ENCODE measurements at places on chromosomes 11 and 22. TPM values are rescaled to one million over a fixed set of nuclear protein-coding genes. Genes with fewer than 3 reads are reported as not detected.

- DNase-seq: peak; percentile 93
These were observed 2.1 kb upstream of the PTPRCAP start for GRCh38 chr11:67439321-67440228.

GRCh38 chr22:35328472-35328885, 28.8 kb downstream of the TOM1 start:
- no peak for DNase-seq

DNA sequence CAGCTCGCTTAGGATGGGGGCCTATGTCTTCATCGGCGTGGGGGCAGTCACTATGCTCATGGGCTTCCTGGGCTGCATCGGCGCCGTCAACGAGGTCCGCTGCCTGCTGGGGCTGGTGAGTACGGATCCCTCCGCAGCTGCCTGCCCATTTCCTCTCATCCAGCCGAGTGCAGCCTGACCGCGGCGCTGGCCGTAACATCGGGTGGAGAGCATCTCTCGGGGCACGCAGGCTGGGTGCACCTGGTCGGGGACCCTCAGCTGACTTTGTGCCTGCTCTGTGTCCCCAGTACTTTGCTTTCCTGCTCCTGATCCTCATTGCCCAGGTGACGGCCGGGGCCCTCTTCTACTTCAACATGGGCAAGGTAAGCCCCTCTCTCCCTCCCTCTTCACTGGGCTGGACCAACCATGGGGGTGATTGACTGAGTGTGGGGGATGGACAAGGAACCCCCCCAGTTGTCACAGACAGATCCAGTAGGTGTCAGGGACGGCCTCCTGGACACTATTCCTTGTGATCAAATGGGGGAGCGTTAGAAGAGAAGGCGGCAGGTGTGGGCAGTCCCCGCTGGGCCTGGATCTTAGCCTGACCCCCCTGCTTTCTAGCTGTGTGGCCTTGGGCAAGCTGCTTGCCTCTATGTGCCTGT, 39.7 kb downstream of the CD82 start:
- no peak for DNase-seq

DNA sequence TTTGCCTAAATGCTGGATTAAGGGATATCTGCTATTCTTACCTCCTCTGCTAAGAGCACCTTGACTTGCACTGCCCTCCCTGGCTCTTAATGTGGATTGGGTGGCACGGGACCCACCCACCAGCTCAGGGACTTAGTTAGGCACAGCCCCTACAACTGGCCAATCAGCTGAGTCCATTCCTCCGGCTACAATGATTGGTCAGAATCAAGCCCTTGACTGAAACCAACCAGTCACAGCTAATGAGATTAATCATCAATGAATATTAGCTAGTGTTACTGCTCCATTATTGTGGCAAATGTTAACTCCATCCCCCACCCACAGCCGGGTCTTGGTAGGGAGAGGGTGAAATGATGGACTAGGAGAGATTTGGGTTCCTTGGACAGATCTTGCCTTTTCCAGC, 328.0 kb downstream of the MN1 start:
- no peak for DNase-seq

- DNase-seq: no peak
These were observed 3.7 kb upstream of the SSH3 start for GRCh38 chr11:67299471-67300191.

DNA sequence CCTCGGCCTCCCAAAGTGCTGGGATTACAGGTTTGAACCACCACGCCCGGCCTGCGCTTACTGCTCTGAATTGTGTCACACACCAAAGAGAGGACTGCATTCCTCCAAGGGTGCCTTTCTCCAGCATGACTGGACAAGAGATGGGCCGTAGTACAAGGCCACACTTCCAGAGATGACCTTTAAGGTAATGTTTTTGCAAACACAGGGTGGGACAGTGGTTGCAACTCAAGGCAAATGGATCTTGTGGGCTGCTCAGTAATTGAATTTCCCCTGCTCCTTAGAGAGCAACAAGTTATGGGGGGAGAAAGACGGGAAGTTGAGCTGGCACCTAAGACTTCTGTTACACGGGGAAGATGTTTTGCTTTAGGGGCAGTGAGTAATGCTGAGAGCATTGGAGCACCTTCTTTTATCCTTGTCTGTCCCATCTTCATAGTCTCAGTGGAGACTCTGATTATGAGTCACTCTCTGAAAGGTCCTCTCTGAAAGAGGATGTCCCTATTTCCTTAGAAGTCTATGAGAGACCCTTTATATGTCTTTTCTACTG, 66.3 kb downstream of the C11orf91 start:
- DNase-seq: peak; percentile 39

KCNJ1 gene
- not detected for total RNA-seq

KRTAP5-2 gene
- not detected for total RNA-seq

SHISA8 gene
- total RNA-seq: not detected

OR2AG2 gene
- total RNA-seq: 0.19 TPM

PATE4 gene
- total RNA-seq: not detected

SESN3 gene
- 1.4 TPM for total RNA-seq
